T-cell (primary cell): ENCODE measurements at places on chromosomes 2 and 18.

DNA sequence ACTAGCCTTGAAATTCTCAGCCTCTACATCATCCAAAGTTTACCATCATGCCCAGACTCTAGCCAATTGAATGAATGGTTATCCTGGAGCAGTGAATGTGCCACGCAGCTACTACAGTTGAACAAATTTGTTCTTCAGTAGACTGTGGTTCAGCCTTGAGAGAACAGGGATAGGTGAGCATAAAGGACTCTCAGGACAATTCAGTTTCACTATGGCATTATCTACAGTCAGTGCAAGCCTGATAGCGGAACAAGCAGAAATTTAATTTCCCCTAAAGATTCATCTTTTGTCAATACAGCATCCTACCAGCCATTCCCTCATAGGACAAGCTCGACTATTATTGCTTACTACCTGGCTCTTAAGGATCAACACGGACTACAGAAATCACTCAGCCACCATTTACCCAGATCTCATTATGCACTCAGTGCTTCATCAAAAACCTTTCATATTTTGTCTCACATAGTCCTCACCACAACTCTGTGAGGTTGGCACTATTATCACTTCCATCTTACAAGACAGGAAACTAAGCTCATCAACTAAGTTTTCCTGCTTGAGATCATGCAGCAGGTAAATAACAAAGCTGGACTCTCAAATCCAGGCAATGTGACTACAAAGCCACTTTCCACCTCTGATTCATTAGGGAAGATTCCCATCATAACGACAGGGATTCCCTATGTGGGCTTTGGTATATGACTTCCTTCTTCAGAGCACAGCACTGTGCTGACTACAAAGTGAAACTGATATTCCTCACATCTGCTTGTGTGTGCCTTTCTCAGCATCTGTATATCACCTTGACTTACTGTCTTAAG, 181.5 kb upstream of the ACVR2A start:
- H3K27ac ChIP-seq, result peak overlapping the region; percentile 86
- peak overlapping the region; percentile 40 for H3K4me3 ChIP-seq
- no peak for DNase-seq
- H3K36me3 ChIP-seq, result no peaks in the 10 kb centered on the region
- H3K27me3 ChIP-seq, result no peaks in the 10 kb centered on the region

GRCh38 chr18:21664069-21664468, 40.5 kb downstream of the ABHD3 start:
- H3K36me3 ChIP-seq, result peaks cover 6% of the 10 kb centered on the region
- H3K27me3 ChIP-seq, result no peaks in the 10 kb centered on the region
- no peak for DNase-seq
- H3K27ac ChIP-seq, result no peak overlapping the region

DNA sequence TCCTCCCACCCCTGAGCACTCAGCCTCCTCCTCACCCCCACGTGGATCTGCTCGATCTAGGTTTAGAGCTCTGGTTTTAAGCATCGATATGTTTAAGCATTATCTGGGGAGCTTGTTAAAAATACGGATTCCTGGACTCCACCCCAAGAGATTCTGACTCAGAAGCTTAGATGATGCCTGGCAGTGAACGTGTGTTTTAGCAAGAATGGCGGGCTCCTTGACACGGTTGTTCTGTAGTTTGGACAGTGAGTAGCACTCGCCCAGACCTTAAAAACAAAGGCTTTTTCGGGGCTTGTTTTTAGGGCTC, 47.3 kb downstream of the LDLRAD4 start:
- H3K4me1 ChIP-seq, result peaks cover 31% of the 10 kb centered on the region
- H3K27me3 ChIP-seq, result peaks cover 12% of the 10 kb centered on the region
- DNase-seq, result no peak
- no peaks in the 10 kb centered on the region for H3K36me3 ChIP-seq
- H3K4me3 ChIP-seq, result peak overlapping the region; percentile 20

DNA sequence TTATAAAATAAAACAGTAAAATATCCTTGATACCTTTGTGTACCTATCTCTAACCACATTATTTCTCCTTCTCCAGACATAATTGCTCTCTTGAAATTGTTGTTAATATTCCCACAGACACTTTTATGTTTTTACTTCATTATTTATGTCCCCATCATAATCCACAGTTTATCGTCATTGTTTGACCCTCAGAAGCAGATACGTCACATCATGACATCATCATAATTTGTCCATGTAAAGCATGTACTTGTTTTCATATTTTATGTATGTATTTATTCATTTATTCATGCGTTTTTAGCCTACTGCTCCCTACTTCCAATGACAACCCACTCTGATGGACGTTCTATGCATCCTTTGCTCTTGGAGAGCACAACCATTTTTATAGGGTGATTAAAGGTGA, 1406.9 kb upstream of the NXPH2 start:
- H3K4me1 ChIP-seq, result no peaks in the 10 kb centered on the region
- H3K4me3 ChIP-seq, result no peak overlapping the region
- no peaks in the 10 kb centered on the region for H3K27me3 ChIP-seq
- no peak for DNase-seq
- H3K27ac ChIP-seq, result no peak overlapping the region
- no peaks in the 10 kb centered on the region for H3K36me3 ChIP-seq
